ENCODE measurements at places on chromosomes 3 and 15. TPM values are rescaled to one million over a fixed set of nuclear protein-coding genes. Genes with fewer than 3 reads are reported as not detected.

C3orf85 gene
- not detected for total RNA-seq

LRRC31 gene
- total RNA-seq, result not detected

KLHL40 gene
- total RNA-seq, result 0.90 TPM

FBXO40 gene
- 279 TPM for total RNA-seq

GRM2 gene
- total RNA-seq, result 0.27 TPM

SAMMSON gene
- not detected for total RNA-seq

CPNE9 gene
- total RNA-seq, result not detected

- no peaks in the 10 kb centered on the region for H3K4me1 ChIP-seq
- DNase-seq, result no peak
- H3K36me3 ChIP-seq, result no peaks in the 10 kb centered on the region
Observed at GRCh38 chr15:93587059-93587521, 498.1 kb upstream of the RGMA start.

DNA sequence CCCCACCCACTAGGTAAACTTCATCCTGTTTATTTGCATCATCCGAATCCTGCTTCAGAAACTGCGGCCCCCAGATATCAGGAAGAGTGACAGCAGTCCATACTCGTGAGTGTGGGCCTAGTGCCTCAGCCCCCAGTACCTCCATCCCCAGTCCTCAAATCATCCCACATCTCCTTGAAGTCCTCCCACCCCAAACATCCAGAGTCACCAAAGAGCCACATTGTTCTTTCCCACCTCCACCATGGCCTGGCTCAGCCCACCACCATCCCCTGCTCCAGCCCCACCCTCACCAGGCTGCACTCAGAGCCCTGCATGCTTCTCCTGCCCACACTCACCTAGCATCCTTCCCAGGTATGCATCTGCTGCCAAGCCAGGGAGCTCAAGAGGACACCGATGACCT, 29.8 kb downstream of the VIPR1 start:
- H3K36me3 ChIP-seq, result no peaks in the 10 kb centered on the region
- no peak for DNase-seq
- H3K27ac ChIP-seq, result no peak overlapping the region
- H3K27me3 ChIP-seq, result no peaks in the 10 kb centered on the region
- no peaks in the 10 kb centered on the region for H3K4me1 ChIP-seq

DNA sequence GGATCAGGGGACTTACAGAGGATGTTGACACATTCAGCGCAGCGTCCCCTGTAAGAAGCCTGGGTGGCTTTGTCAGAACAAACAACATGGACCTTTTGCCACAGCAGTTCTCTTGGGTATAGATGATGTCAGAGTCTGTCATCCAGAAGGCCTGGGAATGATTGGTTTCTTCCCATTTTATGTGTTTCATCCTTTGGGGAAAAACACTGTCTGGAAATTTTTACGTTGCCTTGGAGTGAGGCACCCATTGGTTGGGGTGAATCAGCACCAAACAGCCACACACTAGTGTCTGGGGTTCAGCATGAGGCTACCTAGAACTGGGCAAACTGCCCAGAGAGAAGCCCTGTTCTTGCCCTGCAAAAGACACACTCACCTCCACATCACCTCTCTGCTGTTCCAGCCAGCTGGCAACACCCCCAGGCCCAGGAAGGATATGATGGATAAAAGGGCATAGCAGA, 123.0 kb downstream of the FAM43A start:
- no peaks in the 10 kb centered on the region for H3K27me3 ChIP-seq
- no peaks in the 10 kb centered on the region for H3K4me1 ChIP-seq
- DNase-seq, result no peak

GRCh38 chr15:92035551-92035950, 182.0 kb downstream of the SLCO3A1 start:
- H3K4me3 ChIP-seq, result no peak overlapping the region
- peaks cover 45% of the 10 kb centered on the region for H3K4me1 ChIP-seq
- H3K36me3 ChIP-seq, result no peaks in the 10 kb centered on the region

GRCh38 chr3:147397875-147398812, 8.2 kb downstream of the ZIC4 start:
- DNase-seq, result no peak
- no peak overlapping the region for H3K4me3 ChIP-seq
- no peak overlapping the region for H3K27ac ChIP-seq
- H3K27me3 ChIP-seq, result peaks cover 98% of the 10 kb centered on the region
- H3K36me3 ChIP-seq, result no peaks in the 10 kb centered on the region

DNA sequence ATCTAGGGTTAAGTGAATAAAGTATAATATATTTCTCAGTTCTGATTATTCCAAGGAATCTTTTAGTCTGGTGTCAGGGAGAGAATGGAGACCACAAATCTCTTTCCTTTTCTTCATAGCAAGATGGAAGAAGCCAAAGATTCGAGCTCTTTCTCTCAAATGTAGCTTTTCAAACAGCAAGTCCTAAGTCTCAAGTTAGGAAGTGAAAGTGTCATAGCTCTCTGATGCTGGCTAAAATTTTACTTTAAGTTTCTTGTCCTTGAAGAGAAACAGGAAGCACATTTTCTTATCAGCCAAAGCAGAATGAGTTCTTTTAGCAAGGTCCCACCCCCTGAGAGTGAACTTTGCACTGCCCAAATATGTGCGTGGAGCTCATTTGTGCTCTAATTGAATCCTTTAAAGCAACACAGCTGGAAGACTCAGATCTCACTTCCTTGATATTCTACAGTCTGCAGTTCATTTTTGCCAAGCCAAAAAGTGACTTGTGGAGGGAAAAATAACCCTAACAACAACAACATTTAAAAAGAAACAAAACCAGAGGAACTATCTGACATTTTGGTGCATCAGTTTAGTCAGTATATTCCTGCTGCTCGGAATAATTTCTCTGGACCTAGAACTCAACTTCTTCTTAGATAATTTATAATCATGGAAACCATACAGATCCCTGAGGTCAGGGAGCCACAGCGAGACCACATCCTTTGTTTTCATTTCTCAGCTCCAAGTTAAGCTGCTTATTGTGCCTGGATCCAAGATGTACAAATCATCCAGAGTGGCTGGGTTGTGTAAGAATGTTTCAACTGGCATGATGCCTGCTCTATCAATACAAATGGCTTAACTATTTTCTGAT, 238.7 kb upstream of the P2RY1 start:
- DNase-seq, result no peak
- no peak overlapping the region for H3K4me3 ChIP-seq
- H3K27ac ChIP-seq, result peak overlapping the region; percentile 46
- H3K4me1 ChIP-seq, result peaks cover 20% of the 10 kb centered on the region
- H3K36me3 ChIP-seq, result no peaks in the 10 kb centered on the region
- no peaks in the 10 kb centered on the region for H3K27me3 ChIP-seq

GRCh38 chr3:20105513-20106280, 65.5 kb downstream of the KAT2B start:
- H3K27ac ChIP-seq, result no peak overlapping the region
- no peaks in the 10 kb centered on the region for H3K36me3 ChIP-seq
- H3K27me3 ChIP-seq, result no peaks in the 10 kb centered on the region
- no peak for DNase-seq

GRCh38 chr3:76550522-76551201, 489.2 kb upstream of the ROBO2 start:
- H3K27ac ChIP-seq, result no peak overlapping the region
- no peaks in the 10 kb centered on the region for H3K36me3 ChIP-seq
- H3K4me3 ChIP-seq, result no peak overlapping the region

- DNase-seq, result no peak
- H3K27ac ChIP-seq, result no peak within 1 kb of the TSS
- H3K4me1 ChIP-seq, result peaks cover 37% of the 10 kb centered on the region
- peak within 1 kb of the TSS; percentile 30 for H3K4me3 ChIP-seq
- H3K27me3 ChIP-seq, result no peaks in the 10 kb centered on the region
- no peaks in the 10 kb centered on the region for H3K36me3 ChIP-seq
Observed at GRCh38 chr3:52315977-52316764, at the start of gene DNAH1. Gene DNAH1 (plus strand): TSS chr3:52316319. CDS start chr3:52322443, 6,124 bp downstream.

DNA sequence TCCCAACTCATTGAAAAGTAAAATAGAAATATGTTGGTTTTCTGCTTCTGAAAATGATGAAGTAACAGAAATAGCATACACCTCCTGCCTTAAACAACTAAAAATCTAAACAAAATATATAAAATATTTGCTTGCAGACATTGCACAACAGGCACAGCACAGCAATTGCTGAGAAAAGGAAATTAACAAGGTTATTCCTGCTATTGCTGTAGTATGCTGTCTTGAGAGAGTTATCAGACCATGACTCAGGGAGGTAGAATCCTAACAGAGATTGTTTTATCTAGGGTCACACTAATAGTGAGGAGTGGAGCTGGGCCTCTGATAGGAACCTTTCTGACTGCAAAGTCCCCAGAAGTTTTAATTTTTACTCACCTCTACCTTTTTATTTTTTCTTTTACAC, 72.6 kb downstream of the ZBTB20 start:
- H3K27ac ChIP-seq, result no peak overlapping the region
- H3K4me1 ChIP-seq, result peaks cover 44% of the 10 kb centered on the region
- H3K4me3 ChIP-seq, result no peak overlapping the region
- no peaks in the 10 kb centered on the region for H3K36me3 ChIP-seq

- DNase-seq, result no peak
- H3K27ac ChIP-seq, result no peak overlapping the region
- H3K36me3 ChIP-seq, result no peaks in the 10 kb centered on the region
- H3K4me1 ChIP-seq, result no peaks in the 10 kb centered on the region
Observed at GRCh38 chr15:25901811-25902605, 38.9 kb upstream of the ATP10A start.
